ENCODE measurements at places on chromosomes 1 and 21. TPM values are rescaled to one million over a fixed set of nuclear protein-coding genes. Genes with fewer than 3 reads are reported as not detected.

Gene C1orf226
- total RNA-seq: under 0.01 TPM

Gene LRRC41
- 106 TPM for total RNA-seq

Gene SLC44A5
- under 0.01 TPM for total RNA-seq

Gene SPATA1
- total RNA-seq: 0.97 TPM

Gene CFAP126
- not detected for total RNA-seq

Gene ARV1
- 19.0 TPM for total RNA-seq

Gene FCRL4
- not detected for total RNA-seq

Gene RRP1
- 16.8 TPM for total RNA-seq

Gene TMEM200B
- 14.8 TPM for total RNA-seq

Gene TNFSF4
- total RNA-seq: 127 TPM

Gene TMEM269
- total RNA-seq: under 0.01 TPM

Gene CASQ1
- not detected for total RNA-seq

Gene NOL9
- 39.3 TPM for total RNA-seq

- no peak for DNase-seq
These were observed 346.0 kb downstream of the LMX1A start for GRCh38 chr1:165010418-165011070.

DNA sequence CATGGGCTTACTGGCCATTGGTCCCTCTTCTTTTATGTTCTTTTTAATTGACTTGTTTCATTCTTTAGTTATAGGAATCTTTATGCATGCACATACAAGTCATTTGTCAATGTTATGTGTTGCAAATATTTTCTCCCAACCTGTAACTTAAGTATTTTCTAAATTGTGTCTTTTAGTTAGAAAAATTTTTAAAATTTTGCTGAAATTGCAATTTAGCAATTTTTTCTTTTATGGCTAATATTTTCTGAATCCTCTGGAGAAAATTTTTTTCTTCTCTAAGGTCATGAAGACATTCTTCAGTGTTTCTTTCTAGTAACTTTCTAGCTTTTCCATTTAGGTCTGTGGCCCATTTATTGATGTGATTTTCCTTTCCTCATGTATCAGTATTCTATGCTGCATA, 48.9 kb upstream of the TENT5C start:
- no peak for DNase-seq

GRCh38 chr1:197638316-197638715, 137.0 kb downstream of the DENND1B start:
- DNase-seq: no peak

DNA sequence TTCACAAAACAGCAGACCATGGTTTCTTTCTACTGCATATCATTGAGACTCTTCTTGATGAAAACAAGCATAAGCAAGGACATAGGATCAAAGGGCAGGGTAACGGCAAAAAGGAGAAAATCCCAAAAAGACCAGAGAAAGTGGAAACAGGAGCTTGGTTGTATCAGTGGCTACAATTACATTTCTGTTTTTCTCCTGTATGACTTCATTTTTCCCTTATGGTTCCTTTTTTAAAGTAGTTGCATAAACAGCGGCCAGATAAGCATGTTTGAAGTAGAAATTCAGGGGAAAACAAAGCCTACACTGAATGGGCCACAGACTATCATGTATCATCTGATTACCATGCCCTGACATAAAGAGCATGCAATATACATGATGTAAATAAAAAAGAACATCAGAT, 4.6 kb downstream of the EGLN1 start:
- no peak for DNase-seq

DNA sequence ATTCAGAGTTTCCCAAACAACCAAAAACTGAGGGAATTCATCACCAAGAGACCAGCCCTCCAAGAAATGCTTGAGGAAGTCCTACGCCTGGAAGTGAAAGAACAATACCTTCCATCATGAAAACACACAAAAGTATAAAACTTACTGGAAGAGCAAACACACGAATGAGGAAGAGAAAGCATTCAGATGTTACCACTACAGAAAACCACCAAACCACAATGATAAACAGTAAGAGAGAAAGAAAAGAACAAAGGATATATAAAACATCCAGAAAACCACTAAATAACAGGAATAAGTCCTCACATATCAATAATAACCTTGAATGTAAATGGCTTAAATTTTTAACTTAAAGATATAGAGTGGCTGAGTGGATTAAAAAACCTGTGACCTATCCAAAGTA, 58.5 kb upstream of the BCL10 start:
- peak; percentile 55 for DNase-seq

DNA sequence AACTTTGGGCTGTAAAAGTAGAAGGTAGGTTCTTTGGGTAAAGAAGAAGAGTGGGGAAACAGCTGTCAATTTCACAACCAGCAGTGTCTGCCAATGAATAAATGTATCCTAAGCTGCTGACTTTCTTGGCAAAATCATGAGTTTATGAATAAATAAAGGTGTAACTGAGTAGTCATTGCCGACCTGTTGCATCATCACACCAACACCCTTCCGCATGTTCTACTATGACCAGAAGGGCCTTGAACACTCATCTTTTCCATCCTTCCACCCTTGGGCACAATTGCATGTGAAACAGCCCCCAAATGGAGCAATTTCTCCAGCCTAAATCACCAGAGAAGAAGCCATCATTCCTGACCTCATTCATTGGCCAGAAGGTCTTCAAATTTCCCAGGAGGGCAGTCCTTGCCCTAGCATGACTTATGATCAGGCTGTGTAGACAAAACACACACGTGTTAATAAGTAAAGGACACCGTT, 31.2 kb upstream of the QSOX1 start:
- DNase-seq: peak; percentile 32

DNA sequence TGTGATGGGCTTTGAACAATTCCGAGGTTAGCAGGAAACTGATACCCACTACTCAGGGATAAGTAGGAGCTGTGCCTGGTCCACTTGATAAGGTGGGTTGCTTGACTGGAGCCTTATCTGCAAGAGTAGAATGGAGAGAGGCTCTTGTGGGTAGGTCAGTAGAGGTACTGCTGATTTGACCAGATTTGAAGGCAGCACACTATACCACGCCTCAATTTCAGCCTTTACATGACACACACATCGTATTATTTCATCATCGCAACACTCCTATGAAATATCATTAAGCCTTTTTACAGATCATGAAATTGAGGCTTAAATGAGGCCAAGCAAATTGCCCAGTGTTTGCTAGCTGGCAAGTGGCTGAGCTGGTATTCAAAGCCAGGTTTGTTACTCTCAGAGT, 69.6 kb downstream of the KCNJ15 start:
- no peak for DNase-seq

DNA sequence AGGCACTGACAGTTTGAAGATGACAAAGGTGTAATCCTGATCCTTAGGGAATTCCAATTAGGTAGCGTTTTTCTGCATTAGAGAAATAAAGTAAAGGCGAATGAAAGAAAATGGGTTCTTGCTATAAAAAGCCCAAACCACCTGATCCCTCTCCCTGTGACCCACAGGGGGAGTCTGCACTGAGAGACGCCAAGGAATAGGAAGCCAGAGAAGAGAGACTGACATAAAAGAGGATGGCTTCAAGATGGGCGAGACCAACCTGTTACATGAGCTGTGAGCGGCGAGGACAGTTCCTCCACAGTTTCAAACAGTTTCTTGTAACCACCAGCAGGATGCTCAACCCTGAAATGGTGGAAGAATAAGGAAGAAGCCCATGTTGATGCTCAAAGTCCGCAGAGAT, 1.4 kb downstream of the RPE65 start:
- no peak for DNase-seq

DNA sequence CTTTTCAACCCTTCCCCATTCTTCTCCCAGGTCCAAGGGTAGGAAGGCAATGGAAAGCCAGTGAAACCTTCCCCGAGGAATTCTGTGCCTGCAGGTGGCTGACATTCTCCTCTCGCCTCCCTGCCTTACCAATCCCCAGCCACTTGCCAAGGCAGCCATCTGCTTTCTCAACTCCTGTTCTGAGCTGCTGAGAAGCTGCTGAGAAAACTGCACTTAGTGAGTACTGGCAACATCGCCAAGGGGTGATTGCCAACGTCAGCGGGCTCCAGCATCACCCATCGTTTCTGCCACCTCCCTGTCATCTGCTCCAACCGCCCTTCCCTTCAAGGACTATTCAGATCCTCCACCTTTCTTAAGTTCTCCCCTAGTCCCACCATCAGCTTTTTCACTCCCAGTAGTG, 106.0 kb downstream of the PTPRU start:
- DNase-seq: no peak

- no peak for DNase-seq
These were observed 6.1 kb upstream of the AK2 start for GRCh38 chr1:33042831-33043230.

DNA sequence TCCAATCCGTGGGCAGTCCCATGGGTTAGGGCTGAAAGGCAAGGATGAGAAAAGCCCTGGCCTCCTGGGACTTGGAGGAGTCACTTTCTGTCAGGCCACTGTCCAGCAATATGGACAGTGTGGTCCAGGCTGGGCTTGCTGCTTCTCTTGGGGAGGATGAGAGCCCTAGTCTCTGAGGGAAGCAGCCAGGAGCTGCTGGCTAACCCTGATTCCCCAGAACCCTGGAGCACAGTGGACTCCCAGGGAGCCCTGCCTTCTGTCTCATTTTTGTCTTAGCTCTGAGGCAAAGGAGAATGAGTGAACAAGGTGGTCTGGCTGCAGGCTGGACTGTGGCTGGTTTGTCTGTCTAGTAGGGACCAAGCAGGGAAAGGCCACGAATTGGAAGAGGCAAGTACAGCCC, 23.8 kb upstream of the EDN2 start:
- DNase-seq: no peak

- DNase-seq: no peak
These were observed 69.9 kb downstream of the NFASC start for GRCh38 chr1:204940591-204940990.

DNA sequence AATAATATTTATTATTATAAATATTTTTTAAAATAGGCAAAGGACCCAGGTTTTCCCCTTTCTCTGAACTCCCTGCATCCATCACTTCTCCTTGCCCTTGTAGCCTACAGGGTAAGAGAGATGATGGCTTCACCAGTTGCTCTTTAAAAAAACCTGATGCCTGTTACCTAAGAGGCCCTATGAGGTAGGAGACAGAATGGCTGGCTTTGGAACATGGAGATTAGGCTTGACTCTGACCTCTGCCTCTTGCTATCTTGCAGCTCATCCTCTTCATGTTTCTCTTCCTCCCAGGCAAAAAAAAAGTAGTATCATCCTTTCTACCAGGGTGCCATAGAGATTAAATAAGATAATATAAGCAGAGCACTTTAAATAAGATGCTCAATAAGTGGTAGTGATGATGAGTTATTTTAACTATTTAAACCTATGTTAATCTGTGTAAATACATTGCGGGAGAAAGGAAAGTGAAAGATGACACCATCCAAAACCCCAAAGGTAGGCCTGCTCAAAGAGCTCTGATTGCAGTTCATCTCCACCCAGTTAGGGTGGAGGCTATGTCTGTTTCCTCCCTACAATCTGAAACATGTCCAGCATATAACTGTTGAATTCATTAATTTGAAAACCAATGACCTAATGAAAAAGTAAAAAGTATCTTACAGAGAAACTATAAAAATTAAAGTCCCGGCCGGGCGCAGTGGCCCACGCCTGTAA, 51.8 kb downstream of the RGS2 start:
- DNase-seq: no peak

DNA sequence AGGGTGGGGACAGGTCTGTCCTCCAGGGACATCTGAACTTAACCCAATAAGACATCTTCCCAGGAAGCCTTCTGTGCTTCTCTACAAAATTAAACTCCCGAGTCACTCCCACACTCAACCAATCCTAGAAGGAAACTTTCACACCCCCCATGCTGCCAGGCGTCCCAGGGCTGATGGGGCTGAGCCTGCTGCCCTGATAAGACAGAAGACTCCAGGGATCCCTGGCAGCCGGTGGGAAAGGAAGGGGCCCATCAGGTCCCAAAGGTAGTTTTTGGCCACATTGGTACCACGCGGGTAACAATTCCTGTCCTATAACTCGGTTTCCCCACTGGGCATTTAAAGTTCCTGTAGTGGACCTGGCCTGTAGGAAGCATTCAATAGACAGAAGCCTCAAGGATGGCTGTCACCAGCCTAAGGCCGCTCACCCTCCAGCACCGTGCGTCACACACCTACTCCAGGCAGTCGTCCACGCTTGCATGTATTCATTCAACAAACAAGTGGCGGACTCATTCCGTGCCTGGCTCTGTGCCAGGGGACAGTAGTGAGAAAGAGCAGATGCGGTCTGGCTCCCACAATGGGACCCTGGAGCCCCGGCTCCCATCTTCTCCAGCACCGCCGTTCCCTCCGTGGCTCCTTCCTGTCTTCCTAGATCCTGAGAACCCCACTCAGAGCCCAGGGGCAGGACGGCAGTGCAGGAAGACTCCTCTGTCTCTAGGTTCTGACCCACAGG, 465.2 kb downstream of the NPHP4 start:
- DNase-seq: no peak

DNA sequence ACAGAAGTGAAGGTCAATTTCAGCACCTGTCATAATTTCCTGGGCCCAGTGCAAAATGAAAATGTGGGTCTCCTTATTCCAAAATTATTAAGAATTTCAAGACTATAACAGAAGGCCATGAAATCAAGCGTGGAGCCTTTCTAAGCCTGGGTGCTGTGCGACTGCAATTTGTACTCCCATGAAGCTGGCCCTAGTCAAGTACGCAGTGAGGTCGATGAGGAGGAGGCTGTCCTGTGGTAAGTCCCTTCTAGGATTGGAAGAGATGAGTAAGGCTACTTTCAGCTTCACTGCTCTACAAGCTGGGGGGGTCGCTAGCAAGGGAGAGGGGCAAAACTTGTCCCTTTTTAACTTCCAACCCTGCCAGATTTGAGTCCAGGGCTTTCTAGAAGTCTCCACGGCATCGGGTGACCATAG, 410 bp upstream of the NUDC start:
- DNase-seq: no peak

- peak; percentile 75 for DNase-seq
These were observed 6.6 kb downstream of the SGIP1 start for GRCh38 chr1:66540434-66541032.

DNA sequence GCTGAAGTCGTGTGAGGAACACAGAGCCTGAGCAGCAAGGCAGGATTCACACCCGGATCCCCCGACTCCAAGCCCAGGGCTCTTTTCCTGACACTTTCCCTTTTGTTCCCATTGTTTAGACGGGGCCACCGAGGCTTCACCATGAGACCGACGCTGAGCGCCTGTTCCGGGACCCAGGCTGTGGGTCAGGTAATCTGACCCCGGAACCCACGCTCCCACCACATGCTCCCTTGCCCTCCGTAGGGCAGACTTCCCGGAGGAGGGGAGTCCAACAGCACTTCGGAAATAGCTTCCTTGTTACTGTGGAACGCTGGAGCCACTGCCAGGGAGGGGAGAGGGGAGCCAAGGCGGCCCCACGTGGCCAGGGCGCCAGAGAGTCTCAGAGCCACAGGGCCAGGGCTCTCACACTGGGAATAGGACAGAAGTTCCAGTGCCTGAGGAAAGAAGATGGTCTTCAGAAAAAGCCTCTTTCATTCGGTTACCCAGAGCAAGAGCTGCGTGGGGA, 18.4 kb downstream of the RUNX3 start:
- no peak for DNase-seq

All from fibroblast of villous mesenchyme (primary cell).